ENCODE measurements at places on chromosomes 3 and 15.

- no peak for DNase-seq
Observed at GRCh38 chr15:30974112-30974511, 17.3 kb downstream of the MTMR10 start.

DNA sequence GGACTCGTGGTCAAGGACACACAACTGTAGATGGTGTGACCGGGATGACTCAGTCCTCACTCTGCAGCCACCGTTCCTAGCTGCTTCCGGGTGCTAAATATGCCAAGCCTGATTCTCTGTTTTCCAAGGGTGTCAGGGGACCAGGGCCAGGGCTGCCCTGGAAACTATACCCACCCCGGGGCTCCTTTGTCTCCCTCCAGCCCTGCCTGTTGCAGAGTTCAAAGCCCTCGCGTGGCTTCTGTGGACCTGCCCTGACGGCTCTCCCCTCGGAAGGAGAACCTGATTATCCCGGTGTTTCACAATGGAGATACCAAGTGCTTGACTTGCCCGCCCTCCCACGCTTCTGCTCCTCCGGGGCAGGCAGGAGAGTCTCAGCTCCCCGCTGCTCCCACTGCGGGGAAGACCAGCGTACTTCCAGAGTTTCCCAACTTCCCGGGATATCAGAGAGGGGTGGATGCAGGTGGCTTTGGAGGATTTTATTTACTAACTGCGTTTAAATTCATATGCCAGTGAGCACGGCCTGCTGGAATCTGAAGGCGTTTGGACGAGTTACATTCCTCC lies 125.0 kb downstream of the ASB7 start:
- no peak for DNase-seq

DNA sequence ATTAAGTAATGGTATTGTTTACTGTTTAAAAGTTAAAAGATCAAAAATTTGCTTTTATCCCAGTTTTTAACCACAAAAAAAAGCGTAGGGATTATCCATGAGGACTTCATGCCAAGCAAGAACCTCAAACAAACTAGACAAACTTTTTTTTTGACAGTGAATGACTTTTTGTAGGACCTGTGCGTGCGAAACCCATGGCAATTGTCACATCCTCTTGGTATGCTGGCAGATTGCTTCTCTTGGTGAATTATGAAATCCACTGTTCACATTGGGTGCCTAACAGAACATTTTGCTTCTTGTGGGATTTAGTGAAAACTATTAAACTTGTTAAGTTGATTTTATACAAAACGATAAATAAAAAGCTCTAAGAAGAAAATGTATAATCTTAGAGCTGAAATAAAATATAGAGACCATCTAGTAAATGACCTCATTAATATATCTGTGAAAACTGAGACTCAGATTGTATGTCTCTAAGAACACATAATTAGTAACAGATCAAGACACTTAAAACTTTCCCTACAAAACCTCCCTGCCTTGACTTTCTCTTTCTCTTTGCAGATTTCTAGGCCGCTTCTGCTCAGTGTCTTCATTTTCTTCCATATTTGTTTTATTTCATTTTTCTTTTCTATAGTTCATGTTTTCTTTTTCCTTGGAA lies 87.3 kb upstream of the CGNL1 start:
- DNase-seq: no peak

- DNase-seq: no peak
Observed at GRCh38 chr3:94522488-94522887, 459.6 kb downstream of the NSUN3 start.

DNA sequence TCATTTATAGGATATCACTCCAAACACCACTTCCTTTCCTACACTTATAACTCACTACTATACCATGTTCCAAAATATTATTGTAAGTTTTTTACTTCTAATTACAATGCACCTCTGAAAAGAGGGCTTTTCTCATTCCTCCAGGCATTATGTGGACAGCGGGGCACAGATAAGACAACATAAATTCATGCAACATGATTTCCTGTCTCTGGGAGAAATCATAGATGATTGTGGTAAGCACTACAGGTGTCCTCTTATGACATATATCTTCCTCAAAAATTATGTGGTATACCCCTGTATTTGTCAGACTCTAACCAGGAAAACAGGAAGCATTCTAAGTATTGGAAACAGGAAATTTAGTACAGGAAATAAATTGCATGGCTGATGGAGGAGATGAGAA lies 45.7 kb upstream of the INO80 start:
- DNase-seq: no peak

DNA sequence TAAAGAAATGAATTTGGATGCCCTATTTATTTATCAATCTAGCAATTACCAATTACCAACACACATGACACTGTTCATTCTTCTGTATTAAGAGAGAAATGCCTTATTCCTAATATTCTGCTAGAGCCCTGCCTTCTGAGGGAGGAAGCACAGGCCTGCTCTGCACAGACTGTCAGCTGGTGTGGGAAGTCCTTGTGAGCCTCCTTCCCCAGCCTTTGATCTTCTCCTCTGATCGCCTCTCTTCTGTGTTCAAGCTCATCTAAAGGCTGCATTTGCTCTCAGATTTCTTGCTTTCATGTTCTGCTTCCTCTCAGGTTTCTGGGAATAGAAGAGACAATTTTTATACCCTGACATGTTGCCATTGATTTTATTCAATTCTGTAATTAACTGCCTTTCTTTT lies 290.6 kb upstream of the UMPS start:
- no peak for DNase-seq

DNA sequence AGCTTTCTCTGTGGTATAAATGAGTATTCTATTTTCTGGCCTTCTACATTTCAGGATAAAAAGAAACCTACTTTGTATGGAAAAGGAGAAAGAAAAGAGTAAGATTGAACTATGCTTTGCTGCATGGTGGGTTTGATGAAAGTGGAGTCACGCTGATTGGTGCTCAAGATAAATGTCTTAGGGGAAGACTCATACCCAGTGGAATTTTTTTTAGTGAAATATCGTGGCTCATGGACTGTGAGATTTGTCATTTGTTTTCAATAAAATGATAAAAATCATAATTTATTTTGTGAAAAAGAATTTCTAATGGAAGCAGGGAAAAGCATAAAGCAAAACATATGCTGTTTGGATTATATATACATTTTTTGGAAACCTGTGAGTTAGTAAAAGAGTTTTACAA lies 292.5 kb downstream of the ZPLD1 start:
- no peak for DNase-seq

GRCh38 chr15:87549296-87549695 lies 707.2 kb downstream of the NTRK3 start:
- no peak for DNase-seq
